ENCODE measurements at places on chromosomes 6 and 20.

GRCh38 chr6:166341464-166341863 is 881 bp downstream of the SFT2D1 start:
- no peak for DNase-seq

- no peak for DNase-seq
These were observed 243.4 kb upstream of the POU3F2 start for GRCh38 chr6:98590997-98591396.

DNA sequence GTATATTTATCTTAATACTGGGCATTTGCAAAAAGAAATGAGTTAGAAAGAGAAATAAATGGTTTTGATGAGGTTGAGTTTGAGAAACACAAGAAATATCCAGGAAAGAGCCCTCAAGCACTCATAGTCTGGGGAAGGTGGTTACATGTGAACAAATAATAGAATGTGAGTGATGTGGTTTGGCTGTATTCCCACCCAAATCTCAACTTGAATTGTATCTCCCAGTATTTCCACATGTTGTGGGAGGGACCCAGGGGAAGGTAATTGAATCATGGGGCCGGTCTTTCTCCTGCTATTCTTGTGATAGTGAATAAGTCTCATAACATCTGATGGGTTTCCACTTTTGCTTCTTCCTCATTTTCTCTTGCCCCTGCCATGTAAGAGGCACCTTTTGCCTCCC is 334.1 kb downstream of the COL12A1 start:
- DNase-seq = peak; percentile 83

GRCh38 chr20:24994470-24995368 is 2.2 kb upstream of the APMAP start:
- DNase-seq = peak; percentile 76

GRCh38 chr6:124721331-124721730 is 240.9 kb upstream of the RNF217 start:
- no peak for DNase-seq

DNA sequence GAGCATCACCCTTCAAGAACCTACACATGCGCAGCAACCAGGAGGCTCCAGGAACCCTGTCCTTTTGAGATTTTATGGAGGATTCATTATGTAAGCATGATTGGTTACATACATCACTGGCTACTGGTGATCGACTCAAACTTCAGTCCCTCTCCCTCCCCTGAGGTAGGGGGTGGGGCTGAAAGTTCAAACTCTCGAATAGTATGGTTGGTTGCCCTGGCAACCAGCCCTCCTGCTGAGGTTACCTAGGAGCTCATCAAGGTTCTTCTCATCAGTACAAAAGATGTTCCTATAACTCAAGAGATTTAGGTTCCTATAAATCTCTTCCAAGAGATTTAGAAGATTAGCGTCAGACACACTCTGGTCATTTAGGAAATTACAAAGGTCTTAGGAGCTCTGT is 21.9 kb upstream of the ZSCAN9 start:
- no peak for DNase-seq

DNA sequence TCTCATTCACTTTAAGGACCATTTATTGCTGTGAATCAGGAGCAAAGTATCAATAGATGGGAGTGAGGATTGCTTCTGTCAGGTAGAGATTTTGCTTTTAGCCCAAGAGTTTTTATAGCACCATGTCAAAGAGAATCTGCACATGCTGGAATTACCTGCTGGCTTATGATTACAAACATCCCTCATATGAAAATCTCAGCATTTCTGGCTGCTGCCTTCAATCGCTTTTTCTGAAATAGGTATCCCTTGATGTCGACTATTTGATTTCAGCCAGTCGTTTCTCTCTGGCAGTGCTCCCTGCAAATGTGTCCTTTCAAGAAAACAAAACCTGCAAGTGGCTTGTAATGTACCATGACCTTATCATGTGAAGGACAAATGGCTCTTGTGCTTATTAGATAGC is 34.5 kb upstream of the NEDD9 start:
- no peak for DNase-seq

GRCh38 chr6:28884423-28885131 is 39.2 kb downstream of the TRIM27 start:
- no peak for DNase-seq

DNA sequence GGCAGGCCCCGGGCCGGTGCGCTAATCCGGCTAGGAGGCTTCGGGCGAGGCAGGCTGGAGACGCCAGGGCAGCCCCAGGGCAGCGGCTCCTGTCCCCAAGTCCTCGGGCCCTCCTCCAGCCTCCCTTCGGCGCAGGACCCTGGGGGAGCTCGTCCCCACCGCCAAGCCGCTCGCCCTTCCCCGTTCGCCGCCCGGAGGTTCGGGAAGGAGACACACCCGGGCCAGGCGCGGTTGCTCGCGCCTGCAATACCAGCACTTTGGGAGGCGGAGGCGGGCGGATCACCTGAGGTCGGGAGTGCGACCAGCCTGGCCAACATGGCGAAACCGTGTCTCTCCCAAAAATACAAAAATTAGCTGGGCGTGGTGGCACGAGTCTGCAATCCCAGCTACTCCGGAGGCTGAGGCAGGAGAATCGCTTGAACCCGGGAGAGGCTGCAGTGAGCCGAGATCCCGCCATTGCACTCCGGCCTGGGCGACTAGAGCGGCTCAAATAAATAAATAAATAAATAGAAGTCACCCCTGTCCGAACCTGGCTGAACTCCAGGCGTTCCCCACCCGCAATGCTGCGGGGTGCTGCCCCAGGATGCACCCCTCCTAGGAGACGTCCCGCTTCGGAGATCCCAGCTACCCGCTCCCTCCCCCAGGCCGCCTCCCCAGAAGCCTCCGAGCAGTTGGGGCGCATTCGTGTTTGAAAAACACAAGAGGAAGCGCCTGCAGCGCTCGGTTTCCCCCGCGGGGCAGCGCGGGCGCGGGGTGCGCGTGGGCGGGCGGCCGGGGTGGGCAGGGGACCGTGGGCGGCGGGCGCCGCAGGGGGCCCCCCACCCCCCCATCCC is 27.5 kb downstream of the SERPINB9 start:
- peak; percentile 45 for DNase-seq

- peak; percentile 96 for DNase-seq
These were observed 239.7 kb upstream of the SUPT3H start for GRCh38 chr6:45617441-45617840.

DNA sequence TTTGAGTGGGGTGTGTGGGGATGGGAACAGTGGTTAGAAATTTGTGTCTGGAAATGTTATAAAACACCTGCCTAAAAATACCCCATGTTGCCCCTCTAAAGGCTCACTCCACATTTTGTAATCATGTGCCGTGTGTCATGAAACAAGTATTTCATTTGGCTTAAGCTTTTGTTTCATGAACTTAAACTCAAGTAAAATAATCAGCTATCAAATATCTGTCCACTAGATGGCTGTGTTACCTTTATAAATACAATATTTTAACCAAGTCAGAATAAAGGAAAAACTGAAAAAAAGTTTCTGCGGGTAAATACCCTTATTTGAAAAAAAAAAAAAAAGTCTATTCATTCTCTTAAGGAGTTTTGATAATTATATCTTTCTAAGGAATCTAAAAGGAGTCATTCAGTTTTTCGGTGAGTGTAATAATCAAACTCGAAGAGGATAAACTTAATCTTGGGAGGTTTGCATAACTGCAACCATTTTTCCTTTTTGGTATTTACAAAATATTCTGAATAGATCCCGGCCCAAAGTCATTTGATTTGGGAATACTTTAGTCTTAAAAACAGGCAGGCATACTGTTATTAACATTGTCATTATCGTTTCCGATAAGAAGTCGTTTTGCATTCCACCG is 29.9 kb upstream of the MTRF1L start:
- peak; percentile 67 for DNase-seq

- no peak for DNase-seq
These were observed 41.7 kb downstream of the ZMYND8 start for GRCh38 chr20:47314647-47315338.

DNA sequence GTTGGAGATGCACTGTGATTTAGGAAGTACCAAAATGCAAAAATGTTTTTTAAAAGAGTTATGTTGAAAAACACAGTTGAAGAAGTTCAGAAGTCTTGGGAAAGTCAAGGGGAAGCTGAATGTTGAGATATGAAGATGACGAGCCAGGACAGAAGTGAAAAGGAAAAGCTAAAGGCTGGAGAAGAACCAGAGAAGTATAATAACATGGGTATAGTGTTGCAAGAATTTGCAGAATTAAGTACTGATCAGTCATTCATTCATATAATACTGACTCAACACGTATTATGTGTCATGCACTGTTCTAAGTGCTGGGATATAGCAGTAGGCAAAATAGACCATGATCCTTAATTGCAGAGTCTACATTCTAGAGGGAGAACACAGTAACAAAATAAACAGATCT is 432.8 kb downstream of the CDC5L start:
- DNase-seq = peak; percentile 23

- no peak for DNase-seq
These were observed 10.4 kb downstream of the OPN5 start for GRCh38 chr6:47792216-47792733.

GRCh38 chr6:2240961-2241360 is 4.4 kb downstream of the GMDS start:
- no peak for DNase-seq

GRCh38 chr6:25157183-25157582 is 122.0 kb upstream of the CARMIL1 start:
- DNase-seq = no peak

DNA sequence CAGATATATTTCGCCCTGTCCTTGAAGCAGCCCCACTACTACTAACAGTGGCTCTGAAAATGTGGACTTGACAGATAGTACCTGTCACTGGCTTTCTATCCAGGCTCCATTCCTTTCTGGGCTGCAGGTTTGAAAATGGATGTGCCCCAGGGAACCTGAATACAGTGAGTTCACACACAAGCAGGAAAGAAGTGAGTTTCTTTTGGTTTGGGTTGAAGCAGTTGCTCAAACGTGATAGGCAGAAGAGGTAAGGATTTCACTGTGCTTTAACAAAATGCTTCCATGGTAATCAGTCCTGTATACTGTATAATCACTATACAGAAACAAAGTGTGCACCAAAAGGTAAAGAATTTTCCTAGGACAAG is 382.9 kb downstream of the PRKN start:
- DNase-seq = no peak

- no peak for DNase-seq
These were observed 10.9 kb upstream of the F13A1 start for GRCh38 chr6:6331393-6331792.

DNA sequence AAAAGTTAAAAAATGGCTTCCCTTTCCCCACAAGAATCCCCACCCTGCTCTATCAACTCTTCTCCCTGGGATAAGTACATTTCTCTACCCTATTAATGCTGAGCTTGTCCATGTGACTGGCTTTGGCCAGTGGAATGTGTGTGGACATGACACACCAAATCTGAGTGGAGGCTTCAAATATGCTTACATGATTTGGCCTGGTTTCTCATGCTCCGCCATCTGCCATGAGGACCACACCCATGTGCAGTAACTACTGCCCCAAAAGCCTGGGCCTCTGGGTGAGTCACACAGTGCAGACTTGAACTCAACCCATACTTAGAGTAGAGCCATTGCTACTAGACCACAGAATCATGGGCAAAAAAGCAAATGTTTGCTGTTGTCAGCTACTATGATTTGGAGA is 65.4 kb downstream of the PRND start:
- peak; percentile 37 for DNase-seq

- DNase-seq = no peak
These were observed 65.7 kb downstream of the SULF2 start for GRCh38 chr20:47719625-47720024.

DNA sequence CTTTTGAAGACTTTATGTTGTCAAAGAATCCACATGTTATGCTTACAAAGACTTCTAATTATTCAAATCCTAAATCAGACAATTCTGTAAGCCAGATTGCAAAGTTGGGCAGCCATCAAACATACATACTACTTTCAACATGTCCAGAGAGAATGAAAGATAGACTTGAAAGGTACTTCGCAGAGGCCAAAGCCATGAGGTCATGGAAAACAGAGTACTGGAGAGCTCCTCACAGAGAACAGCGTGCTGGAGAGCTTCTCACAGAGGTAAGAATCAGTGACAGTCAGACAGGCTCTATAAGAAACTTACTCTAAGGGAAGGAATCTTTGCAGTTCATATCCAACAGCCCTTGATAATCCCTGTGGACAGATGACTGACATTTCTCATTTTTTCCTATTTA is 400.2 kb downstream of the GJA1 start:
- DNase-seq = no peak

DNA sequence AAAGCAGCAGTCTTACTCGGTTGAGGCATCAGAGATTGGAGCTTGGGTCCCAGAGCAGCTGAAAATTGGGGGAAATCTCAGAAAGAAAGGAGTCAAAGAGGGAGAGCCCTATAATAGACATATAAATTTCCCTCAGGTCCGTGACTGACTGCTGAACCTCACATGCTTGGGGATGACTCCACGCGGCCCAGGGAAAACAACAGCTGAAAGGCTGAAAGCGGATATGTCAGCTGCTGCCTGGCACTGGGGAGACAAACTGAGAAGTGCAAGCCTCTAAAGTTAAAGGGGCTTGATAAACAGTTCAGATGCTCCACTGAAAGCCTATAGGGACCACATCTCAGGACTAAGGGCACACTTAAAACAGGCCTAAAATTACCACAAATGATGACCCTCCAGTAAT is 255.9 kb upstream of the RIN2 start:
- DNase-seq = peak; percentile 69

DNA sequence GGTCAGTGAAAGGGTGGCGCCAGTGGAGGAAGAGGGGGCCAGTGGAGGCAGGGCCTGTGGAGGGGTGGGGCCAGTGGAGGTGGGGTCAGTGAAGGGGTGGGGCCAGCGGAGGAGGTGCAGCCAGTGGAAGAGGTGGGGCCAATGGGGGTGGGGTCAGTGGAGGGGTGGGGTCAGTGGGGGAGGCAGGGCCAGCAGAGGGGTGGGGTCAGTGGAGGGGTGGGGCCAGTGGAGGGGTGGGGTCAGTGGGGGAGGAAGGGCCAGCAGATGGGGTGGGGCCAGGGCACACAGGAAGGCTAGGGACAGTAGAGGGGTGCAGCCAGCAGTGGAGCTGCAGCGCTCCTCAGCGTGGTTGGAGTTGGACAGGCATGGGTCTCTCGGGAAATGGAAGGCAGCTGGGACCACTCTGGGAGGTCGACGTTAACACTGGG is 18.7 kb downstream of the ADRM1 start:
- peak; percentile 8 for DNase-seq

DNA sequence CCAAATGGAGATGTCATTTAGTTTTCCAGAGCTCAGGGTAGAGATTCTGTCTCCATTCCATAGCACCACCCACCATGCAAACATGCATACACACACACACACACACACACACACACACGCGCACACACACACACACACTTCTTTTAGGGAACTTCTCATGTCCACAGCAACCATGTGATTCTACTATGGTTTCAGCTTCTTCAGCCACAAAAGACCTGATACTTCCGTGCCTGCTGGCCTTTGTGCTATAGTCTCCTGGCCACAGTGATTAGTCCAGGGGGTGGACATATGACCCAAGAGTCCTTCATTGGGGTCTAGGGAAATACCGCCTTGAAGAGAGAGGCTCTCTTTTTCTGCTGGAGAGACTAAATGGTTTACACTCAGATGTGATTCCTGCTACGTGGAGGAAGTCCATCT is 53.5 kb downstream of the CARMIL1 start:
- DNase-seq = no peak

DNA sequence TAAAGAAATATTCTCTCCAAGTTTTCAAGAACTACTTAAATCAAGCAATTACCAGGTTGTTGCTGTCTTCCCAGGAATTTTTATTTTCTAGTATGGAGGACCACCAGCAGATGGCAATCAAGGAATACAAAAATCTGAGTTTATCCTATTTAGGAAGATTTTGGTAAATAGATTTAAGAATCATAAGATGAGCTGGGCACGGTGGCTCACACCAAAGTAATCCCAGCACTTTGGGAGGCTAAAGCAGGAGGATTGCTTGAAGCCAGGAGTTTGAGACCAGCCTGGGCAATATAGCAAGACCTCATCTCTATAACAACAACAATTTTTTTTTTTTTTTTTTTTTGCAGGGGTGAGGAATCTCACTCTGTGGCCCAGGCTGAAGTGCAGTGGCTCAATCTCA is 19.3 kb upstream of the SEC63 start:
- DNase-seq = peak; percentile 41

Measured in LHCN-M2 (cell line).